ENCODE measurements at places on chromosomes 12 and 14. TPM values are rescaled to one million over a fixed set of nuclear protein-coding genes. Genes with fewer than 3 reads are reported as not detected.

The POTEG gene
- not detected for total RNA-seq

The UTP20 gene
- total RNA-seq = 15.5 TPM

The ZDHHC22 gene
- not detected for total RNA-seq

The TAS2R42 gene
- total RNA-seq = not detected

The BEGAIN gene
- total RNA-seq = 1.4 TPM

The CLEC4C gene
- not detected for total RNA-seq

The TAS2R30 gene
- total RNA-seq = 4.0 TPM

The PKP2 gene
- 7.6 TPM for total RNA-seq

The GLIPR1L1 gene
- not detected for total RNA-seq

The RPGRIP1 gene
- total RNA-seq = 0.47 TPM

The DLK1 gene
- not detected for total RNA-seq

The FLVCR2 gene
- 17.0 TPM for total RNA-seq

The PROX2 gene
- not detected for total RNA-seq

The NDUFA9 gene
- total RNA-seq = 96.9 TPM

The STON2 gene
- total RNA-seq = 86.6 TPM

The TMEM30B gene
- total RNA-seq = 20.4 TPM

The ITFG2 gene
- total RNA-seq = 48.2 TPM

The NCKAP5L gene
- 20.6 TPM for total RNA-seq

The KCTD10 gene
- total RNA-seq = 72.1 TPM

The ESPL1 gene
- 1.5 TPM for total RNA-seq

The NID2 gene
- 37.7 TPM for total RNA-seq
